ENCODE measurements at places on chromosomes 7 and 10. TPM values are rescaled to one million over a fixed set of nuclear protein-coding genes. Genes with fewer than 3 reads are reported as not detected.

Gene MCM10
- 0.27 TPM for total RNA-seq

Gene MUC3A
- total RNA-seq = 0.49 TPM

Gene SLC13A4
- 2.0 TPM for total RNA-seq

Gene ECD
- 34.8 TPM for total RNA-seq

Gene CLRN3
- not detected for total RNA-seq

Gene MSMB
- not detected for total RNA-seq

Measured in thoracic aorta (tissue), 2 donors.